HEK293T (cell line): ENCODE measurements at places on chromosomes 12 and 14.

DNA sequence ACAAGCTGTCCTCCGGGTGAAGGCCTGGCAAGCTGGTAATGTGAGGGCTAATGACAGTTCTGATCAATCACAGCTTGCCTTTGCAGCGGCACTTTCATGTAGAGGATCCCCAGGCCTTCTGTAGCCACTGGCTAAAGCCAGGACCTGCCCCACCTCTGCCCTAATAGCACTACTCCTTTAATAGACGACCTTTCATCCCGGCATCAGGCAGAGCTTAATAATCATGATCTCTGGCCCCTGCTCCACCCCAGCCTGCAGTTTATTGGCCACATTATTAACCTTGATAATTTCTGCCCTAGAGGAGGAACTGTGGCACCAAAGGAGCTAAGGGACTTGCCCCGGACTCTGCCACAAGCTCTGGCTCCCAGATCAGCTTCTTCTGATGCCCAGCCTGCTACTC is 142.3 kb upstream of the TBX3 start:
- no peak for DNase-seq

GRCh38 chr14:100592972-100593371 is 5.8 kb upstream of the BEGAIN start:
- no peak for DNase-seq

GRCh38 chr14:96589577-96589976 is 87.4 kb downstream of the PAPOLA start:
- no peak for DNase-seq

GRCh38 chr14:99389174-99389826 is 91.4 kb downstream of the SETD3 start:
- peak; percentile 76 for DNase-seq

- DNase-seq, result no peak
Measured at GRCh38 chr12:91482231-91482630, 299.6 kb upstream of the DCN start.

- DNase-seq, result no peak
Measured at GRCh38 chr12:64840949-64841717, 16.7 kb downstream of the TBC1D30 start.

DNA sequence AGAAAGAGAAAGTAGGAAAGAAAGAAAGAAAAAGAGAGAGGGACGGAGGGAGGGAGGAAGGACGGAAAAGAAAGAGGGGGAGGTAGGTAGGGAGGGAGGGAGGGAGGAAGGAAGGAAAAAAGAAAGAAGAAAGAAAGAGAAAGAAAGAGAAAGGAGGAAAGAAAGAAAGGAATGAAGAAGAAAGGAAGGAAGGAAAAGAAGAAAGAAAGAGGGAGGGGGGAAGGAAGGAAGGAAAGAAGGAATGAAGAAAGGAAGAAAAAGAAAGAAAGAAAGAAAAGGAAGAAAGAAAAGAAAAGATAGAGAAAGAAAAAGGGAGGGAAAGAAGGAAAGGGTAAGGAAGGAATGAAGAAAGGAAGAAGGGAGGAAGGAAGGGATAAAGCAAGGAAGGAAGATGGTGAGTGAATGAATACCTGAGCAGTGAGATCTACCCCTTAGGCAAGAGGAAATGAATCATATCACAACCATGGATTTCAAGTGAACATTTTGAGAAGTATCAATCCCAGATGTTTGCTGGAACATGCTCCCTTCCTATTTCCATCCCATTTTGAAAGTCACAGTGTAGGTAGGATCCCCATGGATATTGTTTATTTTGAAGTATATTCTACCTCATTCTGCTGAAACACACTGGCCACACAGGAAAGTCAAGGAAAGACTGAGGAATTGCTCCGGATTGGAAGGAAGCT is 639.4 kb upstream of the TBX3 start:
- DNase-seq, result no peak

DNA sequence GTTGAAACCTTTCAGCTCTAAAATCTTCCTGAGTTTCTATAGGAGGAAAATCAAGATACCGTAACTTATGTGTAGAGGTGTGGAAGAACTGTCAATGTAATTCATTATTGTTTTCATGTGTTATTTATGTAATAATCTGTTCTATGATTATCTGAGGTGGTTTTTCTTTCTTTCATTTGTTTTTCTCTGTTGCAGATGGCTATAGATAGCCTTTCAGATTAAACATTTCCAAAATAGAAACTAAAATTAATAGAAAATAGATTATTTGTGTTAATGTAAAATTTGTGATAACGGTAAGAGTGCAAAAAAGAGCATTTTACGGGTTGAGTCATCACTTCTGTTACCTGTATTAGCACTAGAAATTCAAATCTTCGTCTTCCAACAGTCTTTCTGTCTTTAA is 128.8 kb downstream of the SYNE2 start:
- no peak for DNase-seq

- DNase-seq, result no peak
Measured at GRCh38 chr12:132284827-132285741, 44.3 kb downstream of the GALNT9 start.

GRCh38 chr12:80946591-80946990 is 8.9 kb upstream of the LIN7A start:
- no peak for DNase-seq

GRCh38 chr12:20474443-20474842 is 106.1 kb downstream of the PDE3A start:
- no peak for DNase-seq

- no peak for DNase-seq
Measured at GRCh38 chr14:75372260-75372659, 55.6 kb upstream of the JDP2 start.

DNA sequence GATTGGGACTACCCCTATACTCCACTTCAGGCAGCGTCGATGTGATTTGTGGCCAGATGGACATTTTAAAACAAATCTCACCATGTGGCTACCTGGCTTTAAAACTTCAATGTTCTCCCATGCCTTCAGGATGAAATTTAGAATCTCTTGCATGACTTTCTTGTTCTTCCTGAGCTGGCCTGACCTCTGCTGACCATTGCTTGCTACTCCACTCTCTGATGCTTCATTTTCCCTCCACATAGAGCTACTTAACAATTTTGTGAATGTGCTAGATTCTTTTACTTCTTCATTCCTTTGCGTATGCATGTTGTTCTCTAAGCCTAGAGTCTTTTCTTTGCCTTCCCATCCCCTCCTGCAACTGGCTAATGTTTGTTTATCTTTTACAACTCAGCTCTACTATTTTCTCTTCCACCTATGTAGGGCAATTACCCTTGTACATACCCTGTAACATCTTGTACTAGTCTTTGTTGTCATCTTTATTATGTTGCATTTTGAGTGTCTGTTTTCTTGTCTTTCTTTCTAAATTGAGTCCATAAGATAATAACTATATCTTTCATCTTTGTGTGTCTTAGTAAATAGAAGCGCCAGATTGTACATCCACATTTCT is 41.2 kb downstream of the YLPM1 start:
- no peak for DNase-seq

- DNase-seq, result no peak
Measured at GRCh38 chr12:131261906-131262305, 308.2 kb downstream of the ADGRD1 start.

DNA sequence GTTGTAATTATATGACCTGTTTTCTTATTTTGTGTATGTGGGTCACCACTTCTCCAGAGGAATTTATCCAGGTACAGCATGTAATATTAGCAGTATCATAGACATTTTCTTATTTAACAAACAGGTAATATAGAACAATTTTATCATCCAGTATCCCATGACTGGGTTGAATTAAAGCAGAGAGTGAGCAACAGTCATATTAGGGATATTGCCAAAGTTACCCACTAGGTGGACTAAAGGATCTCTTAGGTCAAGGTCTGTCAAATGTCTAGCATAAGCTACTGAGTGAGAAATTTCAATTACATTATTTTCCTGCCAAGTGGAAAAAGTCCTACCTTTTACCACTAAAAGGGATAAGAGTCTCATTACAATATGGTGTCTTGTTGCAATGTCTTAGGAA is 62.1 kb upstream of the TRIM9 start:
- peak; percentile 12 for DNase-seq

DNA sequence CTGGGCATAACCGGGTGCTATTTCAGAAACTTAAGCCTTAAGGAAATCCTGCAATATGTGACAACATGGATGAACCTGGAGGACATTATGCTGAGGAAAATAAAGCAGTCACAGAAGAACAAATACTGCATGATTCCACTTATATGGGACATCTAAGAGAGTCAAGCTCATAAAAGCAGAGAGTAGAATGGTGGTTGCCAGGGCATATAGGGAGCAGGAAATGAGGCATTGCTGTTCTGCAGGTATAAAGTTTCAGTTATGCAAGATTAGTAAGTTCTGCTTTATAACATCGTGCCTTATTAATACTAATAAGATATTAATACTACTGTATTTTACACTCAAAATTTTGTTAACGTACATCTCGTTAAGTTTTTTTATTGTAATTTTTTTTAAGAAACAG is 124.2 kb upstream of the ATF1 start:
- DNase-seq, result no peak

DNA sequence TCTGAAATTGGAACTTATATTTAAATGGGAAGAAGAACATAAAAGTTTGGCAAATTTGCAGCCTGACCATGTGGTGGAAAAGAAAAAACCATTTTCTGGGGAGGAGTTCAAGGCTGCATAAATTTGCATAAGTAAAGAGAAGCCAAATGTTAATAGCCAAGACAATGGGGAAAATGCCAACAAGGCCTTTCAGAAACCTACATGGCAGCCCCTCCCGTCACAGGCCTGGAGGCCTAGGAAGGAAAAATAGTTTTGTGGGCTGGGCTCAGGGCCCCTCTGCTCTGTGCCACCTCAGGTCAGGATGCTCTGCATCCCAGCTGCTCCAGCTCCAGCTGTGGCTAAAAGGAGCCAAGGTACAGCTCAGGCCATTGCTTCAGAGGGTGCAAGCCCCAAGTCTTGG is 67.6 kb upstream of the CCDC60 start:
- DNase-seq, result no peak

DNA sequence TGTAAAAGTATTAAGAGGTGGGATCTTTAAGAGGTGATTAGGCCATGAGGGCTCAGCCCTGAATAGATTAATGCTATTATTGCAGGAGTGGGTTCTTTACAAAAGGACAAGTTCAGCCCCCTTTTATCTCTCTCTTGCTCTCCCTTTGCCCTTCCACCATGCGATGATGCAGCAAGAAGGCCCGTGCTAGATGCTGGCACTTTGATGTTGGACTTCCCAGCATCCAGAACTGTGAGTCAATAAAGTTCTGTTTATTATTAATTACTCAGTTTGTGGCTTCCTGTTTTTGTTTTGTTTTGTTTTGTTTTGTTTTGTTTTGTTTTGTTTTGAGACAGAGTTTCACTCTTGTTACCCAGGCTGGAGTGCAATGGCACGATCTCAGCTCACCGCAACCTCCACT is 10.1 kb downstream of the RNASE1 start:
- DNase-seq, result no peak

GRCh38 chr14:68657300-68658028 is 135.4 kb downstream of the ZFP36L1 start:
- DNase-seq, result no peak

GRCh38 chr12:115943630-115944391 is 333.7 kb downstream of the MED13L start:
- DNase-seq, result no peak

GRCh38 chr12:53065470-53065869 is 13.7 kb downstream of the SPRYD3 start:
- DNase-seq, result no peak

- DNase-seq, result no peak
Measured at GRCh38 chr14:69342928-69343525, 55.1 kb downstream of the ERH start.

DNA sequence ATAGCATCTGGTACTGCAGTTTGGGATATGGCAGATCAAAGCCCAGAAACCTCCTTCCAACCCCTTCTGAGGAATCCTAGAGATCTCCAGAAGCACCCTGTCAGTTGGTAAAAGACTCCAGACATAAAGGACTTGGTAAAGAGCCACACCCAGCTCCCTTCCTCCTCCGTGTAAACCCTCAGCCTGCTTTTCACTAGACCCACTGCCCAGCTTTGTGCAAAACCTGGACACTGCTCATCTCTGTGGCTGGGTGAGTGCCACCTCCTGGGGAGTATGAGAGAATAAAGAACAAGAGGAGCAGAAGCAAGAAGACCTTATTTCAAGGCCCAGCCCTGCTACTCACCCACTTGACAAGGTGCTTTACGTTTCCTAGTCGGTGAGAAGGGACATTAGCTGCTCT is 33.0 kb downstream of the ANO2 start:
- no peak for DNase-seq

GRCh38 chr12:72521326-72521725 is 249.2 kb downstream of the TRHDE start:
- DNase-seq, result no peak

GRCh38 chr12:124915239-124916236 is 1.1 kb upstream of the UBC start:
- DNase-seq, result no peak

- no peak for DNase-seq
Measured at GRCh38 chr14:94867946-94868771, 98.2 kb upstream of the GSC start.

- DNase-seq, result no peak
Measured at GRCh38 chr12:93780101-93780641, 103.0 kb downstream of the CRADD start.

DNA sequence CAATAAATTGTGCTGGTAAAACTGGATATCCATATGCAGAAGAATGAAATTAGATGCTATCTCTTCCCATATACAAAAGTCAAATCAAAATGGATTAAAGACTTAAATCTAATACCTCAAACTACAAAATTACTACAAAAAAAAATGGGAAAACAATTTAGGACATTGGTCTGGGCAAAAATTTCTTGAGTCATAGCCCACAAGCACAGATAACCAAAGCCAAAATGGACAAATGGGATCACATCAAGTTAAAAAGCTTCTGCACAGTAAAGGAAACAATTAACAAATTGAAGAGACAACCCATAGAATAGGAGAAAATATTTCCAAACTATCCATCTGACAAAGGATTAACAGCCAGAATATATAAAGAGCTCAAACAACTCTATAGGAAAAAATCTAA is 264.6 kb downstream of the NUAK1 start:
- no peak for DNase-seq

GRCh38 chr14:56703947-56704346 is 106.3 kb downstream of the OTX2 start:
- DNase-seq, result no peak

DNA sequence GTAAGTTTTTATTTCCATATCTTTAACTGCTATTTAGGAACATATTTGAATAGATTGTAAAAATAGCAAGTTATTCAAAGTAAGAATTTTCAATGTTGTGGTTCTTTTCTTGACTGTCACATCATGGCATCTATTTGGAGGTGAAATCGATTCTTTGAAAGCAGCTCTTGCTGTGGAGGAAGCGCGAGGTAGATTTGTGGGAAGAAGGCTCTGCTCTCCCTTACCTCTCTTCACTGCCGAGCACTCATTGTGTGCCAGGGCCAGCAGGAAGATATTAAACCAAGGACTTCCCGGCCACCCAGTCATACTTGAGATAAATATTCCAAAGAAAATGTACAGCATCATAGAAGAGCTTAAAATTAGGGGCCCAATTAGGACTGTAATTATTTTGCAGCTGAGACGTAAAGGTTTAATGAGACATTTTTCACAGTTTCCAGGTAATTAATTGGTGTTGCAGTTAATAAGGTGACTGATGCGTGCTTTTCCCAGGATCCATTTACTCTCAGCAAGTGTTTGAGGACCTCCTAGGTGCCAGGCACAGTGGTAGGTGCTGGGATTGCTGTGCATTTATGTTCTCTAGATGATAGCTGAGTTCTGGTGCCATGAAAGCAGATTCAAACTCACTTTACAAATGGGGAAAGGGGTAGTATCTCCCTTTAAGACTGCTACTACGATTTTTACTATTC is 89.2 kb upstream of the DYNC1H1 start:
- DNase-seq, result no peak

GRCh38 chr12:104177663-104178501 is 37.7 kb upstream of the TXNRD1 start:
- no peak for DNase-seq
